ENCODE measurements at places on chromosomes 3 and 15.

DNA sequence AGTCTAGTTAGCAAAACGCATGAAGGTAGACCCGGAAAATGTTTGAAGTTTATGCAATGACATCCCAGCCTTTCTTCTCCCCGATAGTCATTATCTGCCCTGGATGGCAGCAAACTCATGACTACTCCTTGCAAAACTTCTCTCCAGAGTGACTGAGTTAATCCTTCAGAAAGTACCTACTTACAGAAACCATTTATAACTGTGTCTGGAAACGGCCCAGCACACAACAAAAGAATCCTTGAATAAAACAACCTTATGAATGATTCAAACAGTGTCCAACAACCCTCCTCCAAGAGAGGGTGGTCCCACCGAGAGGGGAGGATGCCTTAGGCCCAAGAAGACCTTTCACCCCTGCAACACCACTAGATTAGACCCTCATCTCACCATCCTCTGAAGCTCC lies 14.2 kb downstream of the ST8SIA2 start:
- DNase-seq: no peak

DNA sequence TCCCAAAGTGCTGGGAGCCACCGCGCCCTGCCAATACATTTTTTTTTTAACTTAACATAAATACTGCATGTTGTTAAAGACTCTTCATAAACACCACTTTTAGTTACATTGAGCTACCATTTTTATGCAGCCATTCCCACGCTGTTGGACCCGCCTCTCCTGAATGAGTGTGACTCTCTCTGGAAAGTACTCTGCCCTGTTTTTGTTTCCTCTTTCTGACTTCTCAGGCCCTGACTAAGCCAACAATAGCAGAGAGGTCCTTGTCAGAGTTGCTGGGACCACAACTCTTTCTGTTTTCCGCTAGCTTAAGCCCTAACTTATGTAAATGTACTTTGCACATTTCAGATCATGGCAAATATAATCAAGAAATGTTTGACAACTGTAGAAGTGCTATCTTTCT lies 35.2 kb downstream of the PARP15 start:
- no peak for DNase-seq

DNA sequence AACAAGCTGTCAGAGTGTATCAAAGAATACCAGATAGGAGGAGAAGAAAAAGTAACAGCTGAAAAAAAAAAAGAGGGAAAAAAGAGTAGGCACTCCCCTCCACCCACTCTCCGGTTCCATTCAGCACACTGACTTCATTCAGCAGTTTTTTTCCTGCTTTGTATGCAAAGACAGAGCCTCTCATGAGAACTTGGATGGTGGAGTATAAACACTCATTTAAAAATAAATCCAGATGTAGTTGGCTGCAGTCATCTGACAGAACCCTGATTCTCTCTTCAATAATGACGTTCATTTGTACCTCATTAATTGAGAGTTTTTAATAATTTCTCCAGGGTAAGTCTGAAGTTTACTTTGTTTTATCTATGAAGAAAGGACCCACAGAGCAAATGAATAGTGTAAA lies 81.0 kb downstream of the TMEM108 start:
- DNase-seq: no peak

DNA sequence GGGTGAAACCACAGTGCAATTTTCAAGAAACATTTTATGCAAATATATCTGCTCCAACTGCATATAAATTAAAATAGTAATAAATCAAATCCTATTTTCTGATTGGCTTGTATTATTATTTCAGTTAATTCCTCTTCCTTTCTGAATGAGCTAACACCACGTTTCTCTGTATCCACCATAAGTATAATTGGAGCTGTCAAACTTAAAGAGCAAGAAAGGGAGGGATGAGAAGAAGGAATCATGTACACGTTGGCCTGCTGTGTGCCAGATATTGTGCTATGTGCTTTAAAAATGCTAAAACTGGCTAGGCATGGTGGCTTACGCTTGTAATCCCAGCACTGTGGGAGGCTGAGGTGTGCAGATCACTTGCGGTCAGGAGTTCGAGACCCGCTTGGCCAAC lies 180.0 kb downstream of the MAGI1 start:
- no peak for DNase-seq

DNA sequence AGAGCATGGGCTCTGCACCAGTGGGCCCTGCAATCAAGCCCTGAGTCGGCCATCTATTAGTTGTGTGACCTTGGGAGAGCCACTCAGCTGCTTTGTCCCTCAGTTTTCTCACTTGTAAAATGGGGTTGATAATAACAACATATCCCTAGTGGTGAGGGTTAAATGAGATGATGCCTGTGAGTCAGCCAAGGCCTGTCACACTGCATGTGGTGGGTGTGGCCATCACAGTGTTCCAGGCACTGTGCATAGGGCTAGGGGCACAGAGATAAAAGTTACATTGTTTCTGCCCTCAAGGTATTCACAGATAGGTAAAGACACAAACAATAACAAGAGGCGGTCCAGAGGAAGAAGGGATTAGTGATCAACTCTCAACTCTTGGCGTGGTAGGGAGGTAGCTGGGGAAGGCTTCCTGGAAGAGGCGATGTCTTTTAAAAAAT lies 19.5 kb downstream of the SMAD6 start:
- no peak for DNase-seq

- DNase-seq: no peak
Measured at GRCh38 chr3:55191911-55192775, 264.3 kb upstream of the LRTM1 start.

GRCh38 chr3:175039875-175040274 lies 180.7 kb downstream of the NAALADL2 start:
- DNase-seq: no peak

Measured in activated naive CD8-positive, alpha-beta T cell treated with anti-CD3 and anti-CD28 coated beads for 36 hours (primary cell).